Gastrocnemius medialis (tissue), 4 donors: ENCODE measurements at places on chromosomes 7 and 10. TPM values are rescaled to one million over a fixed set of nuclear protein-coding genes. Genes with fewer than 3 reads are reported as not detected.

- no peak for DNase-seq
Measured at GRCh38 chr10:97760461-97761257, 11.1 kb downstream of the SFRP5 start.

- DNase-seq = no peak
Measured at GRCh38 chr7:141563956-141564623, 12.9 kb downstream of the AGK start.

DNA sequence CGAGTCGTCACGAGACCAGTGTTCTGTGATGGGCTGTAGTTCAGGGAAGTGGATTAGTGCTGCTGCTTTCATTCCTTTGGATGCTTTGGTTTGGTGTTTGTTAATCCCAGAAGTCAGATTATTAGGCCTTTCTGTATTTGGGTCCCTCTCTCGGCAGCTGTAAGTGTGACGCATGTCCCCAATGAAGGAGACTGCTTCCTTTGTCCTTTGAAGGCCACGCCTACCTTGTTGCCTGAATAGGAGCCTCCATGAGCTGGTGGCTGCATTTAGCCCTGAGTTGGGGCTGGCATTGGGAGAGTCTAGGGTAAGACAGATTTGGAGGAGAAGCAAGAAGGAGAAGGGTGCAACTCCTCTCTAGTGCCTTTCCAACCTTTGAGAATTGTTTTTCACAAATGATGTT lies 34.5 kb downstream of the DOCK1 start:
- DNase-seq = no peak

The PARP12 gene
- 4.7 TPM for total RNA-seq

The SFRP4 gene
- 0.98 TPM for total RNA-seq

The SHH gene
- total RNA-seq = not detected

The ST8SIA6 gene
- total RNA-seq = 0.27 TPM
